ENCODE measurements at places on chromosomes 7 and 10. TPM values are rescaled to one million over a fixed set of nuclear protein-coding genes. Genes with fewer than 3 reads are reported as not detected.
A peak's percentile ranks its signal among the peaks of the same experiment; 100 is the strongest.

DNA sequence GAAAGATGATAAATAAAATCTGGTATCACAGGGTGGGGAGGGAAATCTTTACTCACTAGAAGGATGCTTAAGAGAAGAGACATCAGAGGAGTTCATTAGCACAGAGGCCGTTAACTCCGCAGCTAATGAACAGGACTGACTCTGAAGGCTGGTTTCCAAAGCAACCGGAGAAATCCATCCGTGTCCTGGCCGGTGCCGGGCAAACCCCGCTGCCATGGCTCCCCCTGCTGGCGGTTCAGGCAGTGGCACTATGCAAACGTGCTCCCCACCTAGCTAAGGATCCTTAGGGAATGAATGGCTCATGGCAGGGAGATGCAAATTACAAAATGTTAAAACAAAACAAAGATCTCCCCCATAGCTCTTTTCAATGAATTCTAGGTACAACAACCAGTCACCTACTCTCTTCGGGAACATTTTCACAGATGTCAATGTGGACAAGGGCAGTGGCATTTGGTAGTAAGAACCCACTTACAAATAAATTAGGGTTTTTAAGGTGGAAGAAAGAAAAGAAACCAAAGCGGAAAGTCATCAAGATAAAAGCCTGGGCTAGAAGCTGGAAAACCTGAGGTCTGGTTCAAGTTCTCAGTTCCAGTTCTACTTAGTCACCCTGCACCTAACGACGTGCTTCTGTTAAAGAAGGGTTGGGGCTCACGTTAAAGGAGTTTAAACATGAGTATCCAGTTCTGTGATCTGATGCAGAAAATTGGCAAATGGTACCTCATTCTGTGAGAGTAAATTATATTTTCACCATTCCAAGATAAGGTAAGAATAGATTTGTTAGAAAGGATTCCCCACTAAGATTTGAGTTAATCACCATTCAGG lies 138.2 kb downstream of the SVIL start:
- no peak overlapping the region for H3K27ac ChIP-seq
- DNase-seq = peak; percentile 49
- peaks cover 1% of the 10 kb centered on the region for H3K36me3 ChIP-seq
- no peak overlapping the region for H3K4me3 ChIP-seq

The CPA2 gene
- not detected for total RNA-seq

DNA sequence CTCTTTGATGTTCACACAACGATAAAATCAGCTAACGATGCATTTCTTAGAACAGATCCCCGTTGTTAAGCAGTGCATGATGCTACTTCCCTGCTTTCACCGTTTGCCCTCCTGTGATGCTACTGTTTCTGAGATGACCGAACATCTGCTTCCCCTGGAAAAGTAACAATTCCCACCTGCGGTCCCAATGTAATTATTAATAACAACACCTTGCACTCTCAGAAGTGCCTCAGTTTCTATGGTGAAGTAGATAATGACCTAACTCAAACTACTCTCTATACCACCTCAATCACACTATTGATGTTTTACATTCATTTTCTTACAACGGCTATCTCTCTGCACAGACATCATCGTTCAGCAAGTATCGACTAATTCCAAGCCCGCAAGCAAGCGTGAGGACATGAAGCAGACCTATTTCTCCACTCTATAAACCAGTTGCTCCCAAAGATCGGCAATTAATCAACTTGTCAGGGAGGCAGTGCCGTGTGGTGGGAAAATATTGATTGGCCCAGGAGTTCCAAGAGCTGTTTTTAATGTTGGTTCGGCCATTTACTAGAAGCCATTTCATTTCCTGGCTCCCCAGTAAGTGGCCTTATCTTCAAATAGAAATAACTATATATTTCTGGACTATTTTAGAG lies 42.7 kb downstream of the FAM107B start:
- H3K4me3 ChIP-seq = no peak overlapping the region
- no peak overlapping the region for H3K27ac ChIP-seq
- DNase-seq = no peak
- 0 out of 2 replicates have a peak, but pooled peaks cover 1% of the 10 kb centered on the region for H3K27me3 ChIP-seq

The ZNF503 gene
- total RNA-seq = 5.8 TPM

GRCh38 chr10:82922046-82922445 lies 1047.1 kb downstream of the NRG3 start:
- no peak for DNase-seq
- H3K36me3 ChIP-seq = no peaks in the 10 kb centered on the region
- no peak overlapping the region for H3K4me3 ChIP-seq
- no peaks in the 10 kb centered on the region for H3K27me3 ChIP-seq
- no peaks in the 10 kb centered on the region for H3K4me1 ChIP-seq
- H3K27ac ChIP-seq = no peak overlapping the region

DNA sequence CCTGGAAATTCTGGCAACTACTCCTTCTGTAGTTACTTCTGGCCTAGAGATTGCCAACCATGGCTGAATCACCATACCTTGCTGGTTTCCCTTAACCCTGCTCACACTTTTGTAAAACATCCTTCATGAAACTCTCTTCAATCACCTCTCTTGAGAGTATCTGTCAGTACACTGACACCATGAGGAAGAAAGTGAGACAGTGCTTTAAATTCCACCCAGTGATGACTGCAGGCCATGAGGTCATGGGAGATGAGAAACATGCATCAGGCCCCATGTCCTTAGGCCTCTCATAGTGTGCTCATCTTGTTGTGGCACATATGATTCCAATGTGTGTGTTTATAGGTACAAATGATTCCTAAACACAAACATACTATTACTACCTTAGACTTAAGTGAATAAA lies 24.6 kb upstream of the NAMPT start:
- H3K27me3 ChIP-seq = peaks cover 7% of the 10 kb centered on the region
- H3K4me3 ChIP-seq = no peak overlapping the region
- no peaks in the 10 kb centered on the region for H3K36me3 ChIP-seq
- DNase-seq = no peak

The TMEM178B gene
- not detected for total RNA-seq

The BMPER gene
- not detected for total RNA-seq

- no peaks in the 10 kb centered on the region for H3K36me3 ChIP-seq
- no peak overlapping the region for H3K4me3 ChIP-seq
- DNase-seq = peak; percentile 36
- no peaks in the 10 kb centered on the region for H3K27me3 ChIP-seq
- H3K4me1 ChIP-seq = no peaks in the 10 kb centered on the region
Observed at GRCh38 chr10:21953585-21954057, 49.9 kb downstream of the DNAJC1 start.

DNA sequence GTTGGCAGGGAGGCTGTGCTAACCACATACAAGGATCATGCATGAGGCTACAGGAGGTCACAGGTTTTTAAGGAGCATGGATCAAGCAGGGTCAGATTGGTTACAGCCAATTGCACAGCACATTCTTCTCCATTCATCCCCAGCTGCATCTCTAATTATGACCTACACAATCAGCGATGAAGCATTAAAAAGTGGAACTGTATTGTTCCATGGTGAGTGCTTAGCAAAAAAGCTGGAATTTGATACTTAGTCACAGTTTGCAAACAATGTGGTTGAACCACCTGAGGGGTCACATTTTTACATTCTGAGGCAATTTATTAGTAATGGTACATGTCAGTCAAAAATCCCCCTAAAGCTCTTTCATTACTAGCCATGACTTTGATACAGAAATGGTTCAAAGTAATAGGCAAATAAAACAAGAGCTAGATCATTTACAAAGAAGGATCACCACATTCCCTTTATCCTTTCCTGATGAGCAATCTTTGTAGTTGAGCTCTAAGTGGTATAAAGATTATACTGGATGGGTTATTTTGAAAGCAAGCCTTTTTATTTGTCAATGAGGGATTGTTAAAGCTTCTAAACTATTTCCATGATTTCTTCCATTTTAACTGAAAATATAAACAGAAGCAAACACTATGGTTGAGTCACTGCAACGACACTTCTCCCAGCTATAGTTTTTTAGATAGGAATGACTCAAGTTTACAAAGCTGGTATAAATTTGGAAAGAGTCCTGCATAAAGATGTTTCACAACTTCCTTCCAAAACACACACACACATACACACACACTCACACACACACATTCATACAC lies 217.8 kb upstream of the SEMA3A start:
- no peaks in the 10 kb centered on the region for H3K36me3 ChIP-seq
- H3K4me1 ChIP-seq = no peaks in the 10 kb centered on the region
- no peak overlapping the region for H3K4me3 ChIP-seq
- DNase-seq = peak; percentile 3
- no peak overlapping the region for H3K27ac ChIP-seq

The MYH16 gene
- total RNA-seq = 0.15 TPM

The LIPN gene
- not detected for total RNA-seq

The BLVRA gene
- total RNA-seq = 64.2 TPM

The NANOS1 gene
- 1.7 TPM for total RNA-seq

GRCh38 chr7:68414631-68415425 lies 1183.4 kb upstream of the AUTS2 start:
- DNase-seq = no peak
- no peaks in the 10 kb centered on the region for H3K27me3 ChIP-seq
- no peaks in the 10 kb centered on the region for H3K36me3 ChIP-seq
- no peaks in the 10 kb centered on the region for H3K4me1 ChIP-seq

DNA sequence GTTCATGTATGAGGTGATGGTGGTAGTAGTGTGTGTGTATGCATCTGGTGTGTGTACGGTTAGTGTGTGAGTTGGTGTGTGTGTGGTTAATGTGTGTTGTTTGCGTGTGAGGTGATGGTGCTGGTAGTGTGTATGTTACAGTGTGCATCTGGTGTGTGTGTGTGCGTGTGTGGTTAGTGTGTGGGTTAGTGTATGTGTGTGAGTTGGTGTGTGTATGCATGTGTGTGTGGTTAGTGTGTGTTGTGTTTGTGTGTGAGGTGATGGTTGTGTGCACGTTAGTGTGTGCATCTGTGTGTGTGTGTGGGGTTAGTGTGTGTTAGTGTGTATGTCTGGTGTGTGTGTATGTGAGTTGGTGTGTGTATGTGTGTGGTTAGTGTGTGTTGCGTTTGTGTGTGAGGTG lies 153.0 kb downstream of the ACTR3B start:
- H3K4me3 ChIP-seq = no peak overlapping the region
- H3K27ac ChIP-seq = no peak overlapping the region
- H3K36me3 ChIP-seq = no peaks in the 10 kb centered on the region
- no peaks in the 10 kb centered on the region for H3K27me3 ChIP-seq

The AKR1E2 gene
- total RNA-seq = not detected

DNA sequence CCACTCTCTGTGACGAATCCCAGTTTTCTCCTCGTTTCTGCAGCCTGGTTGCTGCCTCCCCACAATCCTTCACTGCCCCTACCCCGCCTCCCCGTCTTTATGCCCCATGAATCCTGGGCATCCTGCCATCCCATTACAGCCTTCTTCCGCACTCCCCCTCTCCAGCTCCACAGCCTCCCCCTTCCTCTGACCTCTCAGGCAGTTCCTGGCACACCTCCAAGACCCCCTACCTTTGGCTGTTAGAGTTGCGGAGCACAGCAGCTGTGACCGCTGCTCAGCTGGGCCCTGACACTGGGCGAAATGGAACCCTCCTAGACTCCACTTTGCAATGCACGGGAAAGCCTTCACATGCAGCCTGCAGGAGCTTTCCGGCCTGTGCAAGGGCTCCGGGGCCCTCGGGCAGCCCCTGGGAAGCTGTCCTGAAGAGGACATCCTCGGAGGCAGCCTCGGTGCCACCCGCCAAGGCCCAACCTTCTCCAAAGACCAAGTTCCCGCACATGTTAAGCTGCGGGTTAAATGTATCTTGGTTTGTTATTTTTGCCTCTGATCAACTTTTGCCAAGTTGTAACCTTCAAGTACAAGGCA lies 400.7 kb upstream of the MKI67 start:
- no peak overlapping the region for H3K4me3 ChIP-seq
- DNase-seq = no peak
- peaks cover 57% of the 10 kb centered on the region for H3K27me3 ChIP-seq
- H3K36me3 ChIP-seq = no peaks in the 10 kb centered on the region
- no peak overlapping the region for H3K27ac ChIP-seq

DNA sequence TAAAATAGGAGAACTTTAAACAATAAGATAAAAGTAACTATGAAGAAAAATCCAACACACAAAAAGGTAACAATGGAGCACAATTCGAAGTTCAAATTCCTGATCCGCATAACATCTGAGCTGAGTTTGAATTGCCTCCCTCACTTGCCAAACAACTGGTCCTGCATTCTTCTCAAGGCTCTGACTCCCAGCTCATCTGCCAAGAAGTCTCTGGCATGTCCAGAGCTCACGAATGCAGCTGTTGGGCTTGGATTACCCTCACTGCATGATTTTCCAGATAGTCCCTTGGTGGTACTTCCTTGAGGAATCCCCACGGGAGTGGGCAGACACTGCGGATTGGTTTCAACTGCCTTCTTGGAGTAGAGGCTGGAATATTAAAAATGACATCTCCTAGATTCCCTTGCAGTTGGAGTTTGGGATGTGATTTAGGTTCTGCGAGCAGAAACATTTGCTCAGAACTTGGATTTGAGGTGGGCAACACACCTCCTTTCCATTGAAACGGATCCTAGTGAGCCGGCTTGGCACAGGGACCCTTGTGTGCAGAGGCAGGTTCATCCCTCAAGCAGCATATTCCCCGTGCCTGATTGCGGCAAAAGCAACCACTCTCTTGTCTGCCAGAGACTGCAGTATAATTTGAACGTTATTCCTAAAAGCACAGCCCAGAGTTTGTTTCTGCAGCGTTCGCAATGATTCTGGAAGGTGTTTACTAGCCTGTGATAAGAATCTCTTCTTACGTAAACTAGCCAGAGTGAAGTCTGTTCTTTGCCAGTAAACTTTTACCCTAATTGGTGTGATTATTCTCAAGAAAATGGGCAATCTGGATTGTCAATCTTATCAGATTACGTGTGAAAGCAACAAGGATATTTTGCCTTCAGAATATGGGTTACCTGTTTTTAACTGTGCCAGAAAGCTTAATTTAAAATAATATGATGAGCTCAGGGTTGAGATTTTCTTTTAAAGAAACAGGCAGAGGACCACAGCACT lies 23.4 kb upstream of the PRKCQ start:
- DNase-seq = no peak
- no peak overlapping the region for H3K4me3 ChIP-seq
- no peaks in the 10 kb centered on the region for H3K4me1 ChIP-seq
- no peak overlapping the region for H3K27ac ChIP-seq
- 0 out of 3 replicates have a peak, but pooled peaks cover 4% of the 10 kb centered on the region for H3K27me3 ChIP-seq

- H3K4me3 ChIP-seq = no peak overlapping the region
- no peaks in the 10 kb centered on the region for H3K4me1 ChIP-seq
- DNase-seq = no peak
- H3K27me3 ChIP-seq = no peaks in the 10 kb centered on the region
- H3K36me3 ChIP-seq = no peaks in the 10 kb centered on the region
- no peak overlapping the region for H3K27ac ChIP-seq
Observed at GRCh38 chr10:106958589-106959361, 205.7 kb downstream of the SORCS1 start.

GRCh38 chr10:103772096-103772845 lies 83.1 kb downstream of the SH3PXD2A start:
- no peaks in the 10 kb centered on the region for H3K27me3 ChIP-seq
- H3K4me1 ChIP-seq = peaks cover 5% of the 10 kb centered on the region
- DNase-seq = no peak
- H3K4me3 ChIP-seq = no peak overlapping the region
- peaks cover 19% of the 10 kb centered on the region for H3K36me3 ChIP-seq

The CHCHD3 gene
- total RNA-seq = 113 TPM

Measured in HepG2 (cell line).